ENCODE measurements at places on chromosomes 12 and 14. TPM values are rescaled to one million over a fixed set of nuclear protein-coding genes. Genes with fewer than 3 reads are reported as not detected.

The C12orf56 gene
- not detected for total RNA-seq

The SLC38A4 gene
- 5.5 TPM for total RNA-seq

The LMNTD1 gene
- not detected for total RNA-seq

The FGF23 gene
- total RNA-seq: not detected

The HCFC2 gene
- total RNA-seq: 16.1 TPM

The STRN3 gene
- 71.0 TPM for total RNA-seq

The COX8C gene
- not detected for total RNA-seq

The SIRT4 gene
- 4.0 TPM for total RNA-seq

The CYP46A1 gene
- 0.10 TPM for total RNA-seq

DNA sequence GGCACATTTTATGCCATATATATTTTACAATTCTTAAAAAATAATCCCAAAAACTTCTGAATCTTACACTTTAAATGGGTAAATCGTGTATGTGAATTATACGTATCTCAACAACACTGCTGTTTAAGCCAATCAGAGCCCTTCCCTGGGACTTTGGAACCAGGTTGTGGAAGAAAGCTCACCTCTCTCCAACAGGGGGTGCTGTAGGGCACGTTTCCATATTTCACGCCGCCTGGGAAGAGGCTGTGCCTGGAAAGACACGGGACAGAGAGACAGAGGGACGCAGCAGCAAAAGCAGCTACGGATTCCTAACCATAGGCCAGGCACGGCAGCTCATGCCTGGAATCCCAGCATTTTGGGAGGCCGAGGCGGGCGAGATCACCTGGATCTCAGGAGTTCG lies 29.4 kb upstream of the FBRSL1 start:
- DNase-seq: peak; percentile 45
- H3K4me3 ChIP-seq: no peak overlapping the region
- H3K27me3 ChIP-seq: no peaks in the 10 kb centered on the region
- no peak overlapping the region for H3K27ac ChIP-seq
- H3K4me1 ChIP-seq: no peaks in the 10 kb centered on the region

- H3K36me3 ChIP-seq: peaks cover 74% of the 10 kb centered on the region
- DNase-seq: no peak
- H3K27me3 ChIP-seq: no peaks in the 10 kb centered on the region
- H3K27ac ChIP-seq: no peak overlapping the region
- H3K4me3 ChIP-seq: no peak overlapping the region
Measured at GRCh38 chr14:52000019-52000582, 10.8 kb downstream of the RTRAF start.

GRCh38 chr12:108403952-108404351 lies 64.8 kb upstream of the CMKLR1 start:
- no peaks in the 10 kb centered on the region for H3K36me3 ChIP-seq
- H3K4me1 ChIP-seq: no peaks in the 10 kb centered on the region
- no peak overlapping the region for H3K27ac ChIP-seq
- peak; percentile 29 for DNase-seq

DNA sequence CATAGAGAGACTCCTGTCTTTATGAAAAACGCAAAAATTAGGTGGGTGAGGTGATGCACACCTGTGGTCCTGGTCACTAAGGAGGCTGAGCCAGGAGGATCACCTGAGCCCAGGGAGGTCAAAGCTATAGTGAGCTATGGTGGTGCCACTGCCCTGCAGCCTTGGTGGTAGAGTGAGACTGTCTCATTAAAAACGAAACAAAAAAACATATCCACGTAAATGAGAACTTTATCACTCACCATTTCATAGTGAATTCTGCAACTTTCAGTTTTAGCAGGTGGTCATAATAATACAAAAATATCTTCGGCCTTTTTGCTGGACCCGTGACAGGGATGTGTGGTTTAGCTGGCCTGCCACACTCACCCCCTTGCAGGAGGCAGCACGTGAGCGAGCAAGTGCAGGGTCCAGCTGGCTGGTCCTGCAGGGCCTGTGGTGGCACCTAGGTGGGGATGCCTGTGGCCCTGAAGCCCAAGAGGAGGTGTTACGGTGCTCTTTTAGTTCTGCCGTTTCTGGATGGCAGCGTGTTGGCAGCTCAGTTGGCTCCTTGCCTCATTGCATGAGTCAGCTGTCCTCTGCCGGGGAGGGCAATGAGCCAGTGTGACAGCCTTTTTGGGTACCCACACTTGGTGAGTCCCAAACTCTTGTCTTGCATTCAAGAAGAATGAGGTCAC lies 1330.7 kb upstream of the TMEM132C start:
- no peaks in the 10 kb centered on the region for H3K36me3 ChIP-seq
- peak; percentile 9 for DNase-seq
- no peaks in the 10 kb centered on the region for H3K27me3 ChIP-seq
- H3K4me1 ChIP-seq: no peaks in the 10 kb centered on the region
- H3K4me3 ChIP-seq: no peak overlapping the region
- no peak overlapping the region for H3K27ac ChIP-seq

DNA sequence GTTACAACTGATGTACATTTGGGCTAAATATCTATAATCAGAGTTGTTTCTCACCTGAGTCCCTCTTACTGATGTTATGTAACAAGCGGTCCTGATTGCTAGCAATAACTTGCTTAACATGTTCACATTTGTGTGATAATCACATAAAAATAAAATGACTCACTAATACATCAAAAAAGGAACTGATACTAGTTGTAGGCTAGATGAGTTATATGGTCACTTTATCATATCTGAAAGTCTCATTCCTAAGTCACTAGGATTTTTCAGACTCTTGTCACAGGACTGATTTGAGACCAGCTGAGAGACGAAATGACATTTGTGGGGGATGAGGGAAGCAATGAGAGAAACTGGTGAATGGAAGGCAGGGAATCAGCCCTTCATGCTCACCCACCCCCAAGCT lies 34.3 kb downstream of the NKX2-1 start:
- H3K27me3 ChIP-seq: peaks cover 3% of the 10 kb centered on the region
- no peak overlapping the region for H3K4me3 ChIP-seq
- no peak for DNase-seq
- no peaks in the 10 kb centered on the region for H3K4me1 ChIP-seq
- H3K27ac ChIP-seq: no peak overlapping the region

DNA sequence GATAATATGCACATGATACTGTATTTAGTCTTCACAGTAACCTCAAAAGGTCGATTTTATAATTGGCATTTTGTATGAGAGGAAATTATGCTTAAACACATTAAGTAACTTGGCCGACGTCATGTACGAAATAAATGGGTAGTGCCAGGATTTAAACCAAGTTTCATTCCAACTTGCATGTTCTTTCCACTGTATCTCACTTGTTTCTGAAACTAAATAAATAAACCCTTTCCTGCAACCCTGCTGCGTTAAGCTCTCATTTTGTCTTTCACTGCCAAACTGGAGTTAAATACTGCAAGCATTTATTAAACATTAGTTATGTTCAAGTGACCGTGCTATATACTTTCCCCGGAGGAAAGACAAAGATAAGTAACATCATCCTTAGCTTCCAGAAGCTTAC lies 293.9 kb upstream of the PRKD1 start:
- H3K36me3 ChIP-seq: no peaks in the 10 kb centered on the region
- no peak overlapping the region for H3K27ac ChIP-seq
- no peak overlapping the region for H3K4me3 ChIP-seq
- no peaks in the 10 kb centered on the region for H3K4me1 ChIP-seq
- no peaks in the 10 kb centered on the region for H3K27me3 ChIP-seq
- DNase-seq: no peak

DNA sequence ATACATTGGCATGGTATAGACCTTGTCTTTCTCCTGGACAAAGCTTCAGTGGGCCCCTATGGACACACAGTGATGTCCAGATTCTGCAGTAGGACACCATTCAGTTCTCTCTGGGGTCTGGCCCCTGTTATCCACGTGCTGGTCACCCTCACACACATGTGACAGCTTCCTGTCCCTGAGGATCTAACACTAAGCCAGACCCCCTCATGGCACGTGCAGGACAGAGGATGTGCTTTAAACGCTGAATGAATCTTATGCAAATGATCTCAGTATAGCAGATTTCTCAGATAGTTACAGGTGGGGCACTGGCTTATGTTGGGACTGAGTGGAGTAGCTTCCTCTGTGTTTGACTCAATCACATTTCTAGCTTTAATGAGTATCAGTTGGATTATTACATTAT lies 33.7 kb downstream of the SLC24A4 start:
- no peak overlapping the region for H3K4me3 ChIP-seq
- no peaks in the 10 kb centered on the region for H3K27me3 ChIP-seq
- H3K27ac ChIP-seq: no peak overlapping the region
- H3K4me1 ChIP-seq: no peaks in the 10 kb centered on the region
- no peaks in the 10 kb centered on the region for H3K36me3 ChIP-seq

GRCh38 chr14:49962621-49963020 lies 69.7 kb downstream of the ARF6 start:
- H3K27me3 ChIP-seq: no peaks in the 10 kb centered on the region
- no peak for DNase-seq
- H3K27ac ChIP-seq: no peak overlapping the region

- H3K27ac ChIP-seq: no peak overlapping the region
- H3K27me3 ChIP-seq: no peaks in the 10 kb centered on the region
- no peaks in the 10 kb centered on the region for H3K36me3 ChIP-seq
Measured at GRCh38 chr14:98062083-98062482, 1209.9 kb downstream of the BCL11B start.

- H3K27me3 ChIP-seq: no peaks in the 10 kb centered on the region
- no peaks in the 10 kb centered on the region for H3K36me3 ChIP-seq
- H3K27ac ChIP-seq: no peak overlapping the region
- DNase-seq: no peak
- H3K4me1 ChIP-seq: no peaks in the 10 kb centered on the region
- no peak overlapping the region for H3K4me3 ChIP-seq
Measured at GRCh38 chr14:94762431-94762830, 7.5 kb downstream of the GSC start.

GRCh38 chr12:100995201-100995600 lies 200.6 kb downstream of the ANO4 start:
- H3K4me1 ChIP-seq: no peaks in the 10 kb centered on the region
- H3K27ac ChIP-seq: no peak overlapping the region
- H3K36me3 ChIP-seq: no peaks in the 10 kb centered on the region
- no peak overlapping the region for H3K4me3 ChIP-seq

- H3K27me3 ChIP-seq: no peaks in the 10 kb centered on the region
- H3K4me1 ChIP-seq: no peaks in the 10 kb centered on the region
- H3K36me3 ChIP-seq: no peaks in the 10 kb centered on the region
- H3K4me3 ChIP-seq: no peak overlapping the region
Measured at GRCh38 chr12:25887367-25887766, 71.1 kb upstream of the RASSF8 start.

DNA sequence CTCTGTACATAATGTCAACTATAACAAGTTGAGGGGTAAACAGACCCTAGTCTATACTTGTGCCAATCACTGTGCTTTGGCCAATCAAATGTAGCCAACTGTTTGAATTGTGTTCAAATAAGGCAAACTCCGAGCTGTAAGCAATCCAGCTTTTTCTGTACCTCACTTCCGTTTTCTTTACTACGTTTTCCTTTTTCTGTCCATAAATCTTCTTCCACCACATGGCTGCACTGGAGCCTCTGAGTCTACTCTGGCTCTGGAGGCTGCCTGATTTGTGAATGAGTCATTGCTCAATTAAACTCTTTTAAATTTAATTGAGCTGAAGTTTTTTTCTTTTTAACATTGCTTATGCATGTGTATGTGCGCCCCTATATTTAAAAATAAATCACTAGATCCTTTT lies 29.7 kb downstream of the CLEC1A start:
- no peak overlapping the region for H3K27ac ChIP-seq
- no peaks in the 10 kb centered on the region for H3K4me1 ChIP-seq
- no peak for DNase-seq
- H3K27me3 ChIP-seq: no peaks in the 10 kb centered on the region
- no peak overlapping the region for H3K4me3 ChIP-seq
- H3K36me3 ChIP-seq: no peaks in the 10 kb centered on the region

GRCh38 chr14:23829736-23830471 lies 123.7 kb upstream of the DHRS4 start:
- no peaks in the 10 kb centered on the region for H3K27me3 ChIP-seq
- no peaks in the 10 kb centered on the region for H3K36me3 ChIP-seq
- H3K4me3 ChIP-seq: no peak overlapping the region
- peak; percentile 57 for DNase-seq

GRCh38 chr14:69819607-69820006 lies 22.6 kb upstream of the SLC10A1 start:
- peaks cover 4% of the 10 kb centered on the region for H3K4me1 ChIP-seq
- DNase-seq: peak; percentile 32
- no peaks in the 10 kb centered on the region for H3K36me3 ChIP-seq
- H3K4me3 ChIP-seq: no peak overlapping the region
- no peaks in the 10 kb centered on the region for H3K27me3 ChIP-seq

DNA sequence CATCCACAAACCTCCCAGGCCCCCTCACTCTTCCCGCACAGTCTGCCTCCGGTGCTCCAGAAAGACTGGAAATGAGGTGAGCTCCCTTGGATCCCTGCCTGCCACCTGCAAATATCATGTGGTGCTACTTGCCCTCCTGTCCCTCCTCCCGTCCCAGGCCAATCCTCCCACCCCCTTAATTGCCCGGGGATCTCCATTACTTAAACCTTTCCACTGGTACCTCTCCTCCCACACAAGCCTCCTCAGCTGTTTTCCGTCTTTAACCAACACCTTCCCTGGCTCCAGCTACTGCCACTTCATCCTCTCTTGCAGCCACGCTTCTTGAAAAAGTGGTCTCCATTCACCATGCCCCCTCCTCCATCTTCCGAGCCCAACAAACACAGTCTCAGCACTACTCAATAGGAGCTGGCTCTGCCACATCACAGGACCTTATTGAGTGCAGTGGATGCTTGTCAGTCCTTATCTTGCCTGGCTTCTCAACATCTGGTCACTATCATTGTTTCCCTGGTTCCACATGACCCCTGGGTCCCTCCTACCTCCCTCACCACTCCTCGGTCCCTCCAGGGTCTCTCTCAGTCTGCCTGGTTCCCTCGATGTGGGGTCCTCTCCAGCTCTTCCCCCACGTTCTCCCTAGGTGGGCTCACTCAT lies 11.5 kb downstream of the FAIM2 start:
- no peak overlapping the region for H3K4me3 ChIP-seq
- peaks cover 6% of the 10 kb centered on the region for H3K27me3 ChIP-seq
- no peaks in the 10 kb centered on the region for H3K4me1 ChIP-seq
- DNase-seq: no peak

GRCh38 chr12:107760207-107760808 lies 629 bp downstream of the PRDM4 start:
- H3K27me3 ChIP-seq: no peaks in the 10 kb centered on the region
- peaks cover 23% of the 10 kb centered on the region for H3K36me3 ChIP-seq
- DNase-seq: peak; percentile 21
- H3K27ac ChIP-seq: peak overlapping the region; percentile 55
- H3K4me3 ChIP-seq: peak overlapping the region; percentile 89

- H3K4me3 ChIP-seq: no peak overlapping the region
- DNase-seq: peak; percentile 71
- H3K36me3 ChIP-seq: no peaks in the 10 kb centered on the region
- no peaks in the 10 kb centered on the region for H3K4me1 ChIP-seq
- no peak overlapping the region for H3K27ac ChIP-seq
Measured at GRCh38 chr14:32382704-32383103, 53.6 kb downstream of the AKAP6 start.

GRCh38 chr14:103319422-103319821 lies 14.6 kb upstream of the EIF5 start:
- H3K36me3 ChIP-seq: no peaks in the 10 kb centered on the region
- DNase-seq: no peak
- no peaks in the 10 kb centered on the region for H3K4me1 ChIP-seq
- H3K4me3 ChIP-seq: no peak overlapping the region

- H3K4me1 ChIP-seq: peaks cover 8% of the 10 kb centered on the region
- no peaks in the 10 kb centered on the region for H3K27me3 ChIP-seq
- H3K36me3 ChIP-seq: no peaks in the 10 kb centered on the region
- H3K27ac ChIP-seq: no peak overlapping the region
- no peak overlapping the region for H3K4me3 ChIP-seq
Measured at GRCh38 chr14:32611752-32612151, 282.7 kb downstream of the AKAP6 start.
